ENCODE measurements at places on chromosomes 12 and 14.

DNA sequence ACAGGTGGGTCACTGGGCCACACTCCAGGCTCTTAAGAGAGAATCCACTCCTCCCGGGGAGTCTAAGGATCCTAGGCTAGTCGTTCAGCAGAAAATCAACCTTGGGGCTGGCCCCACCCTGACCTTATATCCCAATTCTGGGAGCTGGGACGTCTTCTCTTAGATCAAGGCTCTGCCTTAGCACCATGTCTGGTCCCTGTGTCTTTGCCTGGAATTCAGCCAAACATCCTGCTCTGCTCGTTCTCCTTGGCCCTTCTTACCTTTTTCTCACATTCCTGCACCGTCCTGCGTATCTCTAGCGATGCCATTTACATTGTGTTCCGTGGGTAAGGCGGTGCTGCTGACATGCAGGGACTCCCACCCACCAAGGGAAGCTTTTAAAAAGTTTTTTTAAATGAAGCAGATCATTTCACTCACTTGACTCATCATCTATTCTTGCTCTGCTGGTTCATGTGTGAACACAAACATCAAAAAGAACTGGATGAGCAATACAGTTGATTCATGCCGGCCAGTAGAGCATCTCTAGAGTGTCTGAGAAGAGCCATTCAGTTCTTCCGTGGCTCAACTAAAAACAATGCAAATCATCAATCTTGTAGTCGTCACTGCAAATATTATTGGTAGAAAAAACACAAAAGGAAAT is 50.2 kb downstream of the KCNK13 start:
- DNase-seq = no peak

DNA sequence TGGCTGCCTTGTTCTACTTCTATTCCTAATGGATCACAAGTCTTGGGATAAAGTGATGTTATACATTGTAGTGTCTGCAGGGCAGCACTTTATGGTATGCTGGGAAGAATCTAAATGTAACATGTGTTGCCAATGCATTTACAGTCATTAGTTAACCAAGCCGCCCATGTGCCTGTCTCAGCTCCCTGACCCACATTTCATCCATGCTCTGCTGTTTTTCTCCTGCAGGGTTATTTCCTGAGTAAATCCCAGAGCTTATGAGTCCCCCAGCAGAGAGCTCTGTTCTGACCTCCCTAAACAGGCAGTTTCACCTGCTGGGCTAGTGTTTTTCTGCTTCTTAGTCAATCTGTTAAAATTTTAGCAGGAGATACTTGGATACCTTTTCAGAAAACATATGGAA is 4.4 kb upstream of the TMTC2 start:
- DNase-seq = no peak

DNA sequence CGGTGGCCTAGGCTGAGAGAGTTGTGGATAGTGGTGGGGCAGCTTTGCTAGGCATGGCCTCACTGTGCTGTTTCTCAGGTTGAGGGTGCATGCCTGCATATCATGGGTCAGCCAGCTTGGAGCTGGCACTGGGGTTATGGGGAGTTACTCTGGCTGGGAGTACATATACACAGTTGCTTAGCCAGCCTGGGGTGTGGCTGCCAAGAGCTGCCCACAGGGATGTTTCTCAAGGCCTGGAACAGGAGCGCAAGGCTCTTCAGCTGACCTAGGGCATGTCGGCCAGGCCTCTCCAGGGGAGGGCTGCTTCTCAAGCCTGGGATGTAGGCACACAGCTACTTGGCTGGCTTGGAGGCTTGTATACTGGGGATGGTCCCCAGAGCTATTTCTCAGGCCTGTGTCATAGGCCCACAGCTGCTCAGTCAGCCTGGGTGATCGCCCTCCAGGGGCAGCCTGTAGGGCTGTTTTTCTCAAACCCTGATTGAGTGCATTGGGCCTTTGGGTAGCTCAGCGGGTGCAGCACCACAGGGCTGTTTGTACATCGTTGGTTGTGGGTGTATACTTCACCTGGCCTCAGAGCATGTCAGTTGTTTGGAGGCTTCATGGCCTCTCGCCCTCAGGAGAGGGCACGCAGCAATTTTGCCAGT is 114.9 kb downstream of the METTL25 start:
- DNase-seq = no peak

- no peak for DNase-seq
Observed at GRCh38 chr12:51922762-51923505, 15.6 kb downstream of the ACVRL1 start.

GRCh38 chr12:131642101-131642540 is 68.8 kb upstream of the SFSWAP start:
- DNase-seq = no peak

DNA sequence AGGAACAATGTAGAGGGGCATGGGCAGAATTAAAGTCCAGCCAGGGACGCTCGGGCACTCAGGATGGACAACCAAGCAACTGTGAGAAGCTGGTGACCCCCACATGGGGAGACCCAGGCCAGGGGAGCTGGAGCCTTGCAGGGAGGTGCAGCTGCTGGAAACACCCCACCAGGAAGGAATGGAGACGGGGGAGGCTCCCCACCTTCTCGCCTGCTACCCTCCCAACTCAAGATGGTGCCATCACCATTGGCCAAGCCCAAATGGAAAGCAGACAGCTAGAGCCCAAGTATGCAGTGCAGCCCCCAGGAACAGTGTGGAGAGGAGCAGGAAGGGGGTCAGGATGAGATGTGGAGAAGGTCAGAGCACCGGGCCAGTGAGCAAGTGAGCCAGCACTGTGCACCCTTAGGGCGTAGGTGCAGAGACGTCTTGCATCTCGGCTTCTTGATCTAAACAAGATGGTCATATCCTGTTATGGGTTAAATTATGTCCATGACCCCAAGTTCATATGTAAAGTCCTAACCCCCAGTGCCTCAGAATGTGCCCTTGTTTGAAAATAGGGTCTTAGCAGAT is 159.5 kb downstream of the RIMBP2 start:
- no peak for DNase-seq

DNA sequence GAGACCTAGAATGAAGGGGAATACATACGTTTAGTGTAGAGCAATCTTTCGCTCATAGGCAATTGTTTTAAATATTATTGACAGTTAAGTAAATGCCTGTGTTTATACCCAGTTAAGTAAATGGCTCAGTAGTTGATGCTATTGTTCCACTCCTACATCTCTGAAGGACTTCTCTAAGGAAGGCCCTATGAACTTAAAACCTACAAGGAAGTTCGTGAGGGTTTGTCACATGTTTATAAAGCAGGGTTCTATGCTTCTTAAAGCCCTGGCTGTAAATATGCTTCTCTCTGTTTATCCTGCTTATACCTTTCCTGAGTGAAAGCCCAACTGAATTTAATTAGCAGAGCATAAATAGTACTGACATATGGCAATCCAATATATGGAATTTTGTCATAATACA is 282.1 kb upstream of the NPAS3 start:
- no peak for DNase-seq

DNA sequence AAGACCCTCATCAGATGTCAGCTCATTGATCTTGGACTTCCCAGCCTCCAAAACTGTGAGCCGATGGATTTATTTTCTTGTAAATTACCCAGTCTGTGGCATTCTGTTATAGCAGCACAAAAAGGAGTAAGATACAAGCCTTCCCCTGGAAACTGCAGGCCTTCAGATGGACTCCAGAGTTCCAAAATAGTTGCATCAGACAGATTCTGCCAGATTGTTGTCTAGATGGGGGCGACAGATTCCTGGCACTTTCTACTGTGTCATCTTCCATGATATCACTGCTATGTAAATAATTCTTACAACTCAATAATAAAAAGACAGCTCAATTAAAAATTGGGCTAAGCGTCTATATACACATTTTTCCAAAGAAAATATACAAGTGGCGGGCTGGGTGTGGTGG is 17.2 kb upstream of the MARK3 start:
- no peak for DNase-seq
